Activated CD4-positive, alpha-beta T cell treated with anti-CD3 and anti-CD28 coated beads, Interleukin-2, Interleukin-6, amounts not matched to agents 100 ng/mL and 50 ng/mL, durations not matched to agents 16 hours and 8 hours (primary cell): ENCODE measurements at places on chromosomes 4 and X.

DNA sequence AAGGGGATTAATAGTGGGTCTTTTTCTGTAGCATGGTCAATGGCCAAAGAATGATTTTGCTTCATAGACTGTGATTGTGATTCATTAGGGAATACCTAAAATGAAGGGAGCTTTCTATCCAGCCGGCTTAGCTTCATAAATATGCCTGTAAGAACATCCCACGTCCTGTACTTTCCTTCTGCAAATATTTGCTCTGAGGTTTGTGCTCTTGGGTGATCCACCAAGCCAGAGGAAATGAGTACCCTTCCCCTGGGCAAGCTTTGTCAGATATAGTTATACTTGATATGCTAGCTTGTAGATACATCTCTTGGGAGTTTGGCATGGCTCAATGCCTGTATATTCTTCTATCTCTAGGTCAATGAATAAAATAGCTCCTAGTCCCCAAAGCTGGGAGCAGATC is 28.2 kb upstream of the SPARCL1 start:
- no peak for DNase-seq

DNA sequence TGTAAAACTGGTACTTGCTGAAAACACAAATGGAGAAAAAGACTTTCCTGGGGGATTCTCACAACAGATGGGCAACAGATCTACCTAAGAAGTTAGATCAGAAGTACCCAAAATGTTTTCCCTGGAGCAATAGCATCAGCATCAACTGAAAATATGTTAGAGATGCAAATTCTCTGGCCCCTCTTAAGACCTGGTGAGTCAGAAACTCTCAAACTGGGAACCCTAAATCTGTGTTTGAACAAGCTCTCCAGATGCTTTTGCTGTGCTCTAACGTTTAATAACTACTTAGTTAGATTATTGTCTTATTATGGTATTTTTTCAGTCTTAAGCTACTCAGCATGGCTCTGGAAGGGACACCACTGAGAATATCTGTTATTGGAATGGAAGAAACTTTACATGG is 55.2 kb upstream of the TRPC3 start:
- DNase-seq = no peak

- no peak for DNase-seq
These were observed 156.7 kb downstream of the MAPK10 start for GRCh38 chr4:86203176-86203575.

DNA sequence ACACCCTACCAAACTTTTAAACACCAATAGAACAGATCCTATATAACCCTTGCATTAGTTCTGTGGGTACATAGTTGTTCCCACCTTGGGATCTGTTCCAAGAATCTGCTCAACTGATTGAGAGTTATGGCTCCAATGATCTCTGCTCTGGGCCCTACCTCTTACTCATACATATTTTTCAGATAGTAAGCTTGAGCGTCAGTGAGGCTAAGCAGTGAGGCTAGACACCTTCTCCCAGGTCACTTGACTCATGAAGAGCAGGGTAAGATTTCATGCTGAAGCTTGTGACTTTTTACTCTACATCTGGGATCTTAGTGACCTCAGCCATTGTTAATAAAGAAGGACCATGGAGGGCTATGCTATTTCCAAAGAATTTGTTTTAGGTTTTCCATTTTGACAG is 23.1 kb upstream of the TNIP3 start:
- DNase-seq = no peak

- DNase-seq = no peak
These were observed 30.8 kb upstream of the PGM2 start for GRCh38 chr4:37795581-37796195.

- DNase-seq = no peak
These were observed 126.9 kb upstream of the GUCY1A1 start for GRCh38 chr4:155539746-155540145.

DNA sequence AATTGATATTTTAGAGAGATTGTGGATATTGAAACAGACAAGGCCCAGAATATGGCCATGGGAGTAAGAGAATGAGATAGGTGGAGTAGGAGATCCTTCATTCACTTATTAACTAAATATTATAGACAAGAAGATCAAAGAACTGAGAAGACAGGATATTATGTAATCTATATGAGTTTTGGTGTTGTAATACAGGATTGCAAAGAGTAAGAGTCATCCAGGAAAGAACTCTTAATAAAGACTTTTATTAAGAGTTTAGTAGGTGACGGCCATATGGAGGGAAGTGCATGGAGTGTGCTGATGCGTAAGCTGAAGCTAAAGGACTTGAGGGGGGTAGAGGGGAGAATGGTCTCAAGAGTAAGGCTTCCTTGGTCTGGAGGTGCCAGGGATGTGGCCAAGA is 153.7 kb downstream of the VEGFC start:
- DNase-seq = no peak

- no peak for DNase-seq
These were observed 591.3 kb upstream of the FTHL17 start for GRCh38 chrX:31663172-31663571.

GRCh38 chr4:107845681-107846080 is 20.9 kb downstream of the SGMS2 start:
- no peak for DNase-seq

- no peak for DNase-seq
These were observed 15.2 kb upstream of the HGFAC start for GRCh38 chr4:3426465-3427133.

GRCh38 chr4:126358041-126358440 is 1043.3 kb downstream of the FAT4 start:
- DNase-seq = no peak

- peak; percentile 62 for DNase-seq
These were observed 58.8 kb upstream of the FAAH2 start for GRCh38 chrX:57227691-57228090.

GRCh38 chr4:17013382-17014006 is 115.0 kb upstream of the LDB2 start:
- DNase-seq = no peak

DNA sequence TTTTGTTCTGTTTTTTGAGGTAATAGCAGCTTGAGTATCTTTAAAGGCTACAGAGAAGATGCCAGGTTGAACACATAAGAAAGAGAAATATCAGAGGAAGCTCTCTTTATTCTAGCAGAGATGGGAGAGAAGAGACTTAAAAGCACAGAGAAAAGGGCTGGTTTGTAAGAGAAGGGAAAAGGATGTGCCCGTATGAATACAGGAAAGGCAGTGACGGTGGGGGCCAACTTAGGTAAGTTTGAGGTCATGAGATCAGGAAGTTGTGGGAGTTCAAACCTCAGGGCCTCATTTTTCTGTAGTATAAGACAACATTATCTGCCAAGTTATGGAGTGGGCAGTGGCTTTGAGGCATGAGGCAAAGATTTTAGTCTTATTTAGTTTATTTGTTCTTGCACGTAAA is 121.3 kb upstream of the S100G start:
- DNase-seq = peak; percentile 16

GRCh38 chrX:22399437-22400192 is 126.9 kb downstream of the CBLL2 start:
- DNase-seq = no peak

DNA sequence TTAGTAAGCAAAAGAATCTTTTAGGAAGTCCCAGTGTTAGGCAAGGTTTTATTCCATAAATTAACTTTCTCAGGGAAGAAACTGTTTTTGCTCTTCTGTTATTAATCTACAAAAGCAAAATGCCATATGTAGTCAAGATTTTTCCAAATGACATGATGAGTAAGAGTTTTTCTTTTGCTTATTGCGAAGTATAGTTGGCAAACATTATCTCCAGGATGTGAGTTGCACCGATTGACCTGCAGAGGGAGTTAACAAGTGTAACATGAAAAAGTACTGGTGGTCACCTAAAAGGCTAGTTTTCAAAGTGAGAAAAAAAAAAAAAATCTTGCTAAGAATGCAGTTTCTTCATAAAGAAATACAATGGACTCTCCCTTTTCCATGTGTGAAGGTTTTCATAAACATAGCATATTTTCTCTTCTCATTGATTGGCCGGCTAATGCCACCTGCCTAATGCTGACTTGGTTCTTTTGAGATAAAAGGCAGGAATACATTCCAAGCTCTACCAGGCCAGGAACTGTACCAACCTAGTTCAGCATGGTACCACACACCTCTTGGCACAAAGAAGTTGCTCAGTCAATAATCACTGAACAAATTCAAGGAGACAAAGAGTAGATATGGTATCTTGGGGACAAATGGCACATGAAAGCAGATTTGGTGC is 100.2 kb downstream of the LNX1 start:
- DNase-seq = no peak

DNA sequence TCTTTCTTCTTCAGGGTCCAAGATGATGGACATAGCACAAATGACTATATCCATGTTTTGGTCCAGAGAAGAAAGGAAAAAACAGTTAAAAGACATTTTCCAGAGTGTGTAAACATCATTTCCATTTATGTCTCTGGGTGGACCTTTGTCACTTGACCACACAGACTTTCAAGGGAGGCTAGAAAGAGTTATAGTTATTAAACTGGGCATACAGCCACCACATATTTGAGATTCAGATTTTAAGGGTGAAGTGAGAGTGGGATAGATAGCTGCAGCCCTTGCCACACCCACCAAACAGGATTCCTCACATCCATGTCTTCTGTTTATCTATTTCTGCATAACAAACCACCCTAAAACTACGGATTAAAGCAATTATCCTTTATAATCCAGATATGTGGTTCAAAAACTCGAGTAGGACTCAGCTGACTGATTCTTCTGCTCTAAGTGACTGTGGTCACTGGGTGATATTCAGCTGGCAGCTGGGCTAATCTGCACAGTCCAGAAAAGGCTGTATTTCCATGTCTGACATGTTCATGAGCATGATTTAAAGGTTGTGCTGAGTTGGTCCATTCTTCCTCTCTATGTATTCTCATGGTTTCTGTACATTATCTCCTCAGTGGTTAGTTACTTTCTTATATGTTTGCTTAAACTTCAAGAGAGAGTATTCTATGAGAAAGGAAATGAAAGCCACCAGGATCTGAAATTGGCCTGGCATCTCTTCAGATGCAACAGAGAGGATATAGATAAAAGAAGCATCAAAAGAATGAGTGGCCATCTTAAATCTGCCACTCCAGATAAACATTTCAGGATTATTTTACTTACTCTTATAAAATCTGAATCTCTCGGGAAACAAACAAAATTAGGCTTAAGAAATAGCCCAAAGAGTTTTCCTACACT is 459.8 kb upstream of the CTSO start:
- DNase-seq = no peak

DNA sequence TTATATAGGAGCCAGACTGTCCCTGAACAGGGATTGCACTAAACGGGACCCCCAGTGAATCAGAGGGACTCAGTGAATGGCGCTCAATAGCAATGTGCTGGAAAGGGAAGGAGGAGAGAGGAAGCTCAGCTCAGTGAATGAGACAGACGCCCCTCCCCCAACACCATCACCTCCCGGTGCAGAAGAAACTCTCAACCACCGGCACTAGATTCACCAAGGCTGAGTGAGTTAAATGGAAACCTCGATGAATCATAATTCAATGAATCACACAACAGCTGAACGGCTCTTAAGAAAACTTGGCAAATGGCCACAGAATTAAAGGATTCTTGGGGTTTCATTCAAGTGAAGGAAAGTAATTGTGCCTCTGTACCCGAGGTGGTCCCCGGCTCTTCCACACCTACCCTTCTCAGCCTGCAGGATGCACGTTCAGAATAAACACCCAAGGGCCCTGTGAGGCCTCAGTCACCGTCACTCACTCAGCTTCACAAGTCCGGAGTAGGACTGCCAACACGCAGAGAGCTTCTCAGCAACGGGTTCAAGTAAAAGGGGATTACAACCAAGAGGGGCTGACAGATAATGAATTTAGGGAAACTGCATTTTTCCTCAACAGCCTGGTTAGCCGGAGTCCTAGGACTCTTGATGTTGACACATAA is 29.3 kb downstream of the CRMP1 start:
- DNase-seq = peak; percentile 87

GRCh38 chr4:10092481-10093270 is 23.9 kb downstream of the WDR1 start:
- DNase-seq = no peak

DNA sequence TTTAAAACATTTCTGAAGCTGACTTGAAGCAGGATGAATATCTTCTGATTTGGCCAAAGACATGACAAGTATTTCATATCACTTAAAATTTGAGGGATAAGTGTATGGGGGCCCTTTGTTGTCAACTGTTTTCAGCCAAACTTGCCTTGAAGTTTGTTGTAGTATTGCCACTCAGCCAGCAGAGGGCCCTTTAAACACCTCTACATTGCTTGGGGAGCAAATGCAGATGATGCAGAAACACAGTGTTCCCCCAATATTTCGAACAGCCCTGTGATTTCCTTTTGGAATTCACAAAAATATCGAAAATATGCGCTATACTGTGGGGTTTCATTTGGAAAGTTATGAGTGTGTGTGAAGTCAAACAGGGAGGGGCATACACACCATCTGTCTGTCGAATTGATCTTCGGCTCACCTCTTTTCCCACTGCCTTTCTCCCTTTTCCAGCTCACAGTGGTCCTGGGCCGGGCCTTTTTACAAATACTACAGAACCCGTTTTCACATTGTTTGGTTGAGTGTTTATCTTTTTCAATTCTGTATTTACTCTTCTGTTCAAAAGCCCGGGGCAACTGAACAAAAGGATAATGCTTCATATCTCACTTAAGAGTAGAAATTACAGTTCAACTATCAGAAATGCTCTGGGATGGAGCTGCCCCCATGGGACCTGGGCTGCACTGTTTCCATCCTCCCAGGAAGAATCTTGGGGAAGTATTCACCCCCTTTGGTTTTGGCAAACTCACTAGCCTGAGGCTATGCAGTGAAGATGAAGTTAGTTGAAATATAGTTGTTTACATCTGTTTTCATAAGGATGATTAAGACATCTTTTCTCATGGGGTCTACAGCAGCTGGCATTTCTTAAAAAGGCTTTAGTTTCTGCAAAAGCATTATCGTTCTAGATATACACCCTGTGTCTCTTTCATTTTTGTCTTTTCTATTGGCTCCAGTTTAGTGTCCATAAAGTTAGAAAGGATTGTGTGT is 137.6 kb downstream of the EGF start:
- DNase-seq = peak; percentile 58

DNA sequence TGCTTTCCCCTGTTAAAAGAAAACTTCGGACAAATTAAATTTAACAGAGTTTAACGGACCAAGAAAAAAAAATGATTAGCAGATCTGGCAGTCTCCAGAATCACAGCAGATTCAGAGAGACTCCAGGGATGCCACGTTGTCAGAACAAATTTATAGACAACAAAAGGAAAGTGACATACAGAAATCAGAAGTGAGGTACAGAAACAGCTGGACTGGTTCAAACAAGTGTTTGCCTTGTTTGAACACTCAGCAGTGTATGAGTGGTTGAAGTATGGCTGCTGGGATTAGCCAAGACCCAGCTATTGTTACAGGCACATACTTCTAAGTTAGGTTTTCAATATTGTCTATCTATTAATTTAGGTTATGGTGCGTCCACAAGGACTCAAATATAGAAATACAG is 19.1 kb downstream of the PIR start:
- no peak for DNase-seq

GRCh38 chr4:45323453-45324058 is 597.2 kb upstream of the GNPDA2 start:
- no peak for DNase-seq

DNA sequence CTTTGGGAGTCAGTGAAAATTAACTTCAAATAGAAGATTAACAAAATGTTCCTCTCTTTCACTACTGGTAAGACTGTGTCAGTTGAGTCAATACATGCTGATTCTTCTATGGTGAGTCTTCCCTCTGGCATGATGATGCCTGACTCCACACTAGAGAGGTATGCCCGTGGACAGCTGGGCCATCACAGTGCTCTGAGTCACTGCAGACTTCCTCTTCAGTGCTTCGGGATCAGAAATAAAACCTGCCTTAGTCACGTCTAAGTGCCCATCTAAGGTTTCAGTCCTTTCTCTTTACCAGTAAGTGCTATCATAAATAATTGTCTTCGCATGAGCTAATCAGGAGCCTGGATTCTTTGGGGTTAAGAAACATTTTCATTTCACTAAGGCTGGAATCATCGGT is 1.6 kb upstream of the ASB5 start:
- DNase-seq = no peak

GRCh38 chrX:56564921-56565840 is 1.8 kb downstream of the UBQLN2 start:
- DNase-seq = no peak
